ENCODE measurements at places on chromosomes 11 and 22.
A peak's percentile ranks its signal among the peaks of the same experiment; 100 is the strongest.

DNA sequence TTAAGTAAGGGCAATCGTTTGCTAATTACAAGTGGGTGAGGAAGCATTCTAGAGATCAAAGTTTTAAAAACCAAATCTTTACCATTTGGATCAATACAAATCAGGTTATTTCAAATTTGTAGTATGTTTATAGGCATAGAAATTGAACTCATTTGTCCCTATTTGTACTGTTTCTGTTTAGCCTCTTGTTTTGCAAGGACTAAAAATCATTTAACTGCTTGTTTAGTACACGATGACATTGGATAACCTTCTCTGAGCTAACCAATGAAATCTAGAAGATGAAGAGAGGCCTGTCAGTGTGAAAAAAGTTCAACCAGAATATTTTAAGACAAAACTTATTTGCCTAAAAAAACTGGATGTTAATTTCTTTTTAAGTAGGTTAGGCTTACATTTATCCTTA lies 40.0 kb downstream of the ZC3H12C start:
- DNase-seq = no peak

GRCh38 chr22:49657275-49657973 lies 170.2 kb downstream of the BRD1 start:
- no peak for DNase-seq

- peak; percentile 41 for DNase-seq
Measured at GRCh38 chr11:75768112-75768908, at the start of gene DGAT2. DGAT2 (plus strand) TSS chr11:75768778; CDS start chr11:75768992, 214 bp downstream.

GRCh38 chr11:3159296-3160190 lies 5.6 kb downstream of the OSBPL5 start:
- no peak for DNase-seq

Measured in fibroblast of skin of left quadriceps (primary cell).